ENCODE measurements at places on chromosomes 5 and 9. TPM values are rescaled to one million over a fixed set of nuclear protein-coding genes. Genes with fewer than 3 reads are reported as not detected.
A peak's percentile ranks its signal among the peaks of the same experiment; 100 is the strongest.

The TPPP gene
- 0.32 TPM for total RNA-seq

The CATSPER3 gene
- total RNA-seq, result not detected

The MUSK gene
- not detected for total RNA-seq

The CDH6 gene
- total RNA-seq, result 5.1 TPM

The RLN2 gene
- total RNA-seq, result not detected

The WNT8A gene
- total RNA-seq, result not detected

The CAAP1 gene
- total RNA-seq, result 13.5 TPM

The NFIB gene
- 4.1 TPM for total RNA-seq

- peaks cover 52% of the 10 kb centered on the region for H3K4me1 ChIP-seq
- peaks cover 14% of the 10 kb centered on the region for H3K36me3 ChIP-seq
- H3K27me3 ChIP-seq, result peaks cover 3% of the 10 kb centered on the region
- DNase-seq, result peak; percentile 78
- H3K27ac ChIP-seq, result peak overlapping the region; percentile 91
Measured at GRCh38 chr9:131609099-131609830, 63.9 kb downstream of the PRRT1B start.

GRCh38 chr9:119078015-119078414 lies 291.2 kb downstream of the BRINP1 start:
- H3K27me3 ChIP-seq, result no peaks in the 10 kb centered on the region
- H3K4me3 ChIP-seq, result no peak overlapping the region
- no peak for DNase-seq
- H3K36me3 ChIP-seq, result no peaks in the 10 kb centered on the region
- no peaks in the 10 kb centered on the region for H3K4me1 ChIP-seq
- no peak overlapping the region for H3K27ac ChIP-seq

DNA sequence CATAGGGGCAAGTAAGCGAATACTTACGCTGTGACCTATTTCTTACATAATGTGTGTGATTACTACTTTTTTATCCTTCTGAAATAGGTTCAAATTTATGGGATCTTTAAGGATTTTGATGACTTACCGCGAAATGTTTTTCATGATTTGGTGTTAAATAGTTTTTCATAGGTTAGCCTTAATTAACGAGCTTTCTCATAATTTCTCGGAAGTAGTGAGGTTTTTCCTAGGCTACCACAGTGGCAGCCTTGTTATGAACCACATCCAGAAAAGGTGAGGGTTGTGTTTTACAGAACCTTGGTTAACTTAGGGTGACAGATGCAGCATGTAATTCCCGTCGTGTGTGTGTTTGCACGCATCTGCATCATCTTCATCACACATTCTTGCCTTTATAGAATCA lies 1.3 kb downstream of the SH3GL2 start:
- H3K27me3 ChIP-seq, result peaks cover 34% of the 10 kb centered on the region
- H3K4me1 ChIP-seq, result no peaks in the 10 kb centered on the region
- DNase-seq, result no peak
- no peak overlapping the region for H3K4me3 ChIP-seq
- no peaks in the 10 kb centered on the region for H3K36me3 ChIP-seq

DNA sequence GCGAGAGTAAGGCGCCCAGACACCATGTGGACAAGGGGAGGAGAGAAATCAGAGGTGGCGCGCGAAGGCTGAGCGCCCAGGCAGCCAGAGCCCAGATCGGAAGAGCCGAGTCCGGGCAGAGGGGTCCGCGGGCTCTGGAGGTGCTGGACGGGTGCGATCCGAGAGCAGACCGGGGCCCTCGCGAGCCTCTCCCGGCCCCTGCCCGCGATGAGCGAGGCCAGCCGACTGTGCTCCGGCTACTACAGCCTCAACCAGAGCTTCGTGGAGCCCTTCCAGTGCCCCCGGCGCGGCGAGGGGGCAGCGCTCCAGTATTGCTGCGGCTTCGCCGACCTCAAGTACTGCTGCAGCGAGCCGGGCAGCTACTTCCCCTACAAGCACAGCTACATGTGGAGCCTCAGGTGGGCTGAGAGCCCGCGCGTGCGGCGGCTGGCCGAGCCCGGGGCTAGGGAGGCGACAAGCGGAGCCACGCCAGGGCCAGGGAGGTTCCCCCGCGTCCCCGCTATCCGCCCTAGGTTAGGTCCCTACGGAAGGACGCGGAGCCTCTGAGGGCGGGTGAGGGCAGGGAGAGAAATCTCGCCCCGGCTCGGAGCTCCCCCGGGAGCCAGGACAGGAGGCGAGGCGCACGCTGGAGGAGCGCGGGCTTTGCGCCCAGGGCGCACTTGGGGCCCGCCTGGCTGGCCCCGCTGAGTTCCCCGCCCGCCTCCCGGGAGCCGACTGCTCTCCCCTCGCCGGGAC lies at the start of gene SHISAL2B:
SHISAL2B (plus strand) TSS at position 87 of the 735 bp plus-strand sequence; CDS start at position 208, 121 bp downstream.
- H3K4me3 ChIP-seq, result peak within 1 kb of the TSS; percentile 40
- H3K27ac ChIP-seq, result no peak within 1 kb of the TSS
- peaks cover 14% of the 10 kb centered on the region for H3K4me1 ChIP-seq
- DNase-seq, result no peak
- no peaks in the 10 kb centered on the region for H3K36me3 ChIP-seq

DNA sequence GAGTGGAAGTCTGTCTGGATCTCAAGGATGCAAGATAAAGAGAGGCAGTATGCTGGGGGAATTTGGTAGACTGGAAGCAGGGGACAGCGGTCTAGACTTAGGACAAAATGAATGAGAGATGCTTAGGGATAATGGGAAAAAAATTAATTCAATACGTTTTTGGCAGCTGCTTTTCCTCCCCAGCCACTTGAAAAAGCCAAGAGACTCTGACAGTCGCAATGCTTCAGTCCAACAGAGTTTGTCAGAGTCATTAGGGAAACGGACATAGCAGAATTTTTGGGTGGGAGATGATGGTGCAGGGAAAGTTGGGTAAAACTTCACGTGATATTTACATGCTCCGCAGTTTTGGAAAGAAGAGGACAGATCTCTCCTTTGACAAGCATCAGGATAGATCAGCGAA lies 129.7 kb downstream of the GOLPH3 start:
- no peak overlapping the region for H3K4me3 ChIP-seq
- DNase-seq, result no peak
- no peak overlapping the region for H3K27ac ChIP-seq
- peaks cover 33% of the 10 kb centered on the region for H3K4me1 ChIP-seq
- peaks cover 10% of the 10 kb centered on the region for H3K27me3 ChIP-seq

GRCh38 chr5:179115307-179115706 lies 55.1 kb downstream of the ZNF354C start:
- H3K27ac ChIP-seq, result no peak overlapping the region
- H3K4me3 ChIP-seq, result no peak overlapping the region
- DNase-seq, result no peak
- H3K36me3 ChIP-seq, result peaks cover 66% of the 10 kb centered on the region

GRCh38 chr5:5340206-5340729 lies 82.2 kb upstream of the ICE1 start:
- DNase-seq, result peak; percentile 87
- H3K36me3 ChIP-seq, result no peaks in the 10 kb centered on the region
- peak overlapping the region; percentile 69 for H3K4me3 ChIP-seq
- H3K27me3 ChIP-seq, result peaks cover 3% of the 10 kb centered on the region

- no peak for DNase-seq
- peaks cover 14% of the 10 kb centered on the region for H3K36me3 ChIP-seq
- H3K4me3 ChIP-seq, result no peak overlapping the region
- no peak overlapping the region for H3K27ac ChIP-seq
Measured at GRCh38 chr5:141492168-141492885, 3.4 kb downstream of the PCDHGC5 start.

- no peak overlapping the region for H3K27ac ChIP-seq
- H3K4me3 ChIP-seq, result no peak overlapping the region
- peaks cover 6% of the 10 kb centered on the region for H3K27me3 ChIP-seq
- DNase-seq, result no peak
- H3K4me1 ChIP-seq, result peaks cover 40% of the 10 kb centered on the region
- peaks cover 29% of the 10 kb centered on the region for H3K36me3 ChIP-seq
Measured at GRCh38 chr9:95044731-95045508, 272.6 kb downstream of the FANCC start.

GRCh38 chr9:109739760-109740159 lies 40.2 kb upstream of the PALM2AKAP2 start:
- no peak overlapping the region for H3K4me3 ChIP-seq
- no peak overlapping the region for H3K27ac ChIP-seq
- H3K27me3 ChIP-seq, result peaks cover 16% of the 10 kb centered on the region
- H3K4me1 ChIP-seq, result no peaks in the 10 kb centered on the region
- DNase-seq, result no peak

DNA sequence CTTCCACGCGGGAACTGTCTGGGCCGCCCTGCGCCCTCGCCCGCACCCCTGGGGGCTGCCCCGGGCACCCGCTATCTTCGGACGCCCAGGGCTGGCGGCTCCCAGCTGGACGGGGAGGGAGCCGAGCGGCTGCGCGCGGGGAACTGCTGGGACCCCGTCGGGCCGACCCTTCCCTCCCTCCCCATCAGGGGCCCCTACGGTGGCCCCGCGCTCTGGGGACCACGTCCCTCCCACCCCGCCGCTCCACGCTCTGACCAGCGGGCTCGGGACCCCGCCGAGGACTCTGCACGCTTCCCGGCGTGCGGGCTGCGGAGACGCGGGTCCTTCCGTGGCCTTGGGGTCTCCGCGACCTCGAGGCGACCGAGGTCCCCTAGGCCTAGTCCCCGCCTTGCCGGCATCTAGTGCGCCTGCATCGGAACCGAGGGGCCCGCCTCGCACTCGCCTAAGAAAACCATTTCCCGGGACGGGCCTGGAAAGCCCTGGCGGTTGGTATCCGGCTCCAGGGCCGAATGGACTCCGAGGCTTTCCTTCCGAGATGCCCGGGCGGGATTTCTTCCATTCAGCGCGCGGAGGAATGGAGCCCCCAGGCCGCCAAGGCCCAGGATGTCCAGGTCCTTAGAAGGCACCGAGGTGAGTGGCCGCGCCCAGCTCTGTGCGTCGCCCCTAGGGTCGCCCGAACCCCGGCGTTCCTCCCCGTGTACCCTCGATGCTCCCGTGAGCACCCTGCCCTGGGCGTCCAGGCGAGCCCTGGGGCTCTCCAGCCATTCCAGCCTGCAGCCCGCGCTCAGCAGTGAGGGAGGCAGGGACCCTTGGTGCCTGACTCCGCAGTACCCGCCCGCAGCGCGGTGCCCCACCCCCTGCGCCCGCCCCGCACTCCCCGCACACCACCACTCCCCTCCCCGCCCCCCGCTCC lies 705 bp upstream of the SLC6A3 start:
- no peaks in the 10 kb centered on the region for H3K4me1 ChIP-seq
- H3K4me3 ChIP-seq, result no peak overlapping the region
- no peaks in the 10 kb centered on the region for H3K36me3 ChIP-seq
- H3K27ac ChIP-seq, result no peak overlapping the region
- peaks cover 40% of the 10 kb centered on the region for H3K27me3 ChIP-seq

DNA sequence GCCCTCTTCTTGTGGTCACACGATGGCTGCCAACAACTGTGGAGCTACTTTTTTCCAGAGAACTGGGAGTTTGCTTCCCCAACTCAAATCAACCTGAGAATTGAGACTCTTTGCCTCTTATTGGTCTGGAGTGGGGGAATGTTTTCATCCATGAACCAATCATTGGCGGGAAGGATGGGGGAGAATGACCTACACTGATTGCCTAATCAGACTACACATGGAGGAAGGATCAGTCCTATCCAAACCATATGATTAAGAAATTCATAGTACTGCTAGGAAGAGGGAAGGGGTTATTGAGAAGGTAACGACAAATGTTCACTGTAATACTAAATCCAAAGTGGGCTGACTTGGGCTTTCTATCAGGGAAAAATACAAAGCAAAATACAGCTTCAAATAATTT lies 7.9 kb upstream of the KIF2A start:
- DNase-seq, result no peak
- H3K27me3 ChIP-seq, result peaks cover 10% of the 10 kb centered on the region
- H3K4me1 ChIP-seq, result no peaks in the 10 kb centered on the region
- H3K27ac ChIP-seq, result no peak overlapping the region

DNA sequence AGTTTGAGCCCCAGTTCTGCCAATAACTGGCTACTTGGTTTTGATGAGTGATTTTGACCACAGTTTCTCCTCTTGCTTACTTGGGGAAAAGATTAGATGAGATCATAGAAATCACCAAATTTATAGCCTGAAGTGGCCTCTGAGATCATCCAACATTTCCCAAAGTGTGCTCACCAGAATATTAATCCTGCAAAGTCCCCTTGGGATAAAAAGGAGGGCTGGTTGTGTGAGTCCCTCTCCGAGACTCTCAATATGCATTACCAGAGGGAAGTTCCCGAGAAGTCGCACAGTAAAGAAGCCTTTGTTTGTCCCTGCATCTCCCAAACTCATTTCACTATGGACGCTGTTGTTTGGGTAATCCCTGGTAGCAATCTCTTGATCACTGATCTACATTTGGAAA lies 88.4 kb upstream of the ADRA1B start:
- peaks cover 15% of the 10 kb centered on the region for H3K27me3 ChIP-seq
- DNase-seq, result no peak
- no peaks in the 10 kb centered on the region for H3K36me3 ChIP-seq
- H3K27ac ChIP-seq, result no peak overlapping the region
- no peak overlapping the region for H3K4me3 ChIP-seq

- peak; percentile 91 for DNase-seq
- H3K4me1 ChIP-seq, result peaks cover 22% of the 10 kb centered on the region
- peaks cover 38% of the 10 kb centered on the region for H3K36me3 ChIP-seq
- H3K4me3 ChIP-seq, result no peak overlapping the region
- peaks cover 8% of the 10 kb centered on the region for H3K27me3 ChIP-seq
Measured at GRCh38 chr9:35729700-35730485, 2.1 kb downstream of the TLN1 start.

DNA sequence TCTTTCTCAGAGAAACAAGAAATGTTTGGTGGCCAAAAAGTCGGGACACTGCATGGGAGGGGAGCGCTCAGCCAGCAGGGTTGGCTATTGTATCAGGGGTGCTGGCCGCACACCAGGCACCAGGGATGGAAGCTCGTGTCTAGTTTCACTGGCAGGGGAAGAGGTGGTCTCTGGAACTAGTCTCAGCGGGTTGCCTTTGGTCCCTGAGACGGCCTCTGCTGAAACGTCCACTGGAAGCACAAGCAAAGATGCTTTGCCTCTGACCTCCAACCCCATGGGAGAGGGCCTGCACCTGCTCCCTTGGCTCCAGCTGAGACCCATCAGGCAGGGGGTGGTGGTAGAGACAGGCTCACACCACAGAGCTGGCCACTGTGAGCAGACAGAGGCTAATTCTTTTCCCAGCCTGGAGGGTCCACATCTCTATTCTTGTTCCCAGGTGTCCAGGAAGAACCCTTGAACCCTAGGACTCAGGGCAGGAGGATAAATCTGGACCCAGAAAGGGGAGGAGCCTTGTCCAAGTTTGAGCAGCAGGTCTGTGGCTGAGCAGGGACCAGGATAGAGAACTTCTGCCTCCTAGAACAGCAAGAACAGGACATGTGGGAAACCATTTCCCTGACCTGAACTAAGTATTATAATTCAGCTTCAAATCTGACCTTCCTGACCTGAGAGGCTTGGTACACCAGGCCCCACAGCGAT lies 102.6 kb downstream of the RGS3 start:
- peaks cover 44% of the 10 kb centered on the region for H3K4me1 ChIP-seq
- no peak for DNase-seq
- peak overlapping the region; percentile 97 for H3K27ac ChIP-seq
- no peaks in the 10 kb centered on the region for H3K36me3 ChIP-seq
- no peaks in the 10 kb centered on the region for H3K27me3 ChIP-seq

GRCh38 chr5:949275-949543 lies 56.5 kb downstream of the TRIP13 start:
- no peaks in the 10 kb centered on the region for H3K4me1 ChIP-seq
- no peak for DNase-seq
- no peak overlapping the region for H3K4me3 ChIP-seq
- H3K36me3 ChIP-seq, result peaks cover 9% of the 10 kb centered on the region
- H3K27me3 ChIP-seq, result peaks cover 80% of the 10 kb centered on the region
- H3K27ac ChIP-seq, result no peak overlapping the region
